Erythroblast (primary cell): ENCODE measurements at places on chromosomes 4 and X.
A peak's percentile ranks its signal among the peaks of the same experiment; 100 is the strongest.

GRCh38 chrX:118694638-118695037 is 32.8 kb upstream of the IL13RA1 start:
- DNase-seq, result no peak

DNA sequence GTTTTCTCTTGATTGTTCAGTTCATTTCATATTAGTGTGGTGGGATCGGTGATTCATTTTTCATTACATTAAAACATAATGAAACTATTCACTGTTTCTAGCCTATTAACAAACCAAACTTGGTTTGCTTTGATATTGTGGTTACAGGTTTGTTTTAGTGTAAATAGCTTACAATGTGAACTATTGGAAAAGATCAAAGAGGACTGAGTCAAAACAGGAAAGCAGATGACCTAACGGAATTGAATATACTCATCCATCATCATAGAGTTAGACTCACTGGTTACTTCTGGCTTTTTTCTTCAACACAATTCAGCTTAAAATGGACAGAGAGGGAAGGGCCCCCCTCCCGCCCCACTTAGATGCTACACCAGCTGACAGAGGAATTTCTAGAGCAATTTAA is 616.2 kb upstream of the AADAT start:
- DNase-seq, result no peak

- DNase-seq, result no peak
Measured at GRCh38 chr4:185171373-185172071, 28.5 kb downstream of the SLC25A4 start.

DNA sequence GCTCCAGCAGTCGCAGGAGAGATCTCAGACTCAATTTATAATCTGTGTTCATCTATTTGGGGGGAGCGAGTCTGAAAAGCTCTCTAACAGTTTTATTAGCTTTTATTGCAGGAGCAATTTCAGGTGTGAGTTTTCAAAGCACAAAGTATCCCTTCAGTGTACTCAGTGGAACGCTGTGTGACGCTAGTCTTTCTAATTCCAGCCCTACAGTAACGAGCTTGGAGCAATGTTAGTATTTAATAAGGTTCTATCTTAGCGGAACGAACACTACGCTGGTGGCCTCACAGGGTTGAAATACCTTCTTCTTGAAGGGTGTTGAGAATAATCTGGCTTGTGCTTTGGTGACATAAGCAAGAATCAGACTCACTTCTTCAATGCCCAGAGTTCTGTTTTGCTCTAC is 8.4 kb downstream of the HS3ST1 start:
- no peak for DNase-seq

GRCh38 chr4:7402526-7402925 is 32.2 kb downstream of the PSAPL1 start:
- no peak for DNase-seq

DNA sequence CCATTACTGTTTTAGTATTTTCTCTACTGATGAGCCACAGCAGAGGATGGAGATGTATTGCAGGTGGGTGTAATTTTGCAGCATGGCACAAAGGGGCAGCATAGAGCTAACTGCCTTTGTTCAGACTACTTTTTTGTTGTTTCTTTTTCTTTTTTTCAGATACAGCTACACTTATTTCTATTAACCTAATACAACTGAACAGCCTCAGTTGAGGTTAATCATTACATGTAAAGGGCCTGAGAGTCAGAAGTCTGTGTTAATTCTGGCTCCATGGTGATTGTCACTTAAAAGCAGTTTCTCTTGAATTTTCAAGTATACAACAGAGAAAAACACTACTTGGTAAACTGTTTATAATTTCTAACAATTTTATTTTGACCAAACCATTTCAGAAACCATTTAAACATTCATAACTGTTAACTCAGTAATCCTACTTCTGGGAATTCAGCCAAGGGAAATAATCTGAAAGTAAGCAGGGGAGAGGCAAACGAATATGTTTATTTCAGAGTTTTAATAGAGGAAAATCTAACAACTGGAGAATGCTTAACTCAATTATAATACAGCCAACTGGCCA is 13.9 kb upstream of the PPEF2 start:
- peak; percentile 53 for DNase-seq

GRCh38 chrX:13855689-13856450 is 39.0 kb upstream of the GPM6B start:
- no peak for DNase-seq

- no peak for DNase-seq
Measured at GRCh38 chr4:102578270-102578669, 77.1 kb downstream of the NFKB1 start.

- peak; percentile 35 for DNase-seq
Measured at GRCh38 chr4:121776610-121777401, 11.8 kb upstream of the SMIM43 start.

DNA sequence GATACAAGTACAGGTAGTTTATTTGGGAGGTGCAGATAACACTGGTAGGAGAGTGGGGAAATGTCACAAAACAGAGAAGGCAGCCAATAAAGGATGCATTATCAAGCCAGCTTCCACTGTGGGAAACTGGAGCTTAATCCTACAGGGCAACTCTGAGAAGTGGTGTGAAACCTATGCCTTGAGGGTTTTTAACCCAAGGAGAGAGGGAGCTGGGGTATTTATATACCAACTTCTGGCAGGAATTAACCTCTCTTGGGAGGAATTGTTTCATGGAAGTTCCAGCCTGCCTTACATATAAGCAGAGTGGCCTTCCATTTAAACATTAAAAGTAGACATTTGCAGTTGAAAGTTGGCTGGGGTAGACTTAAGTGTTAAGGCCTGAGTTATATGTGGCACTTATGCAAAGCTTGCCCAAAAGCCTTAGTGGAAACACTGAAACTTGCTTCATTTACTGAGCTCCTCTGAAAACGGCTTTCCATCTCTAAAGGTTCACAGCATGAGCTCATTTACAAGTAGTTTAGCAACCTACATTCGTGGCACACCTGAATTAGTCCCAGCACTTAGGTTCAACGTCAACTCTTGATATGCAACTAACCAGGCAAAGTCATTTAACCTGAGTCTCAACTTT is 19.2 kb downstream of the MAGEB17 start:
- DNase-seq, result no peak

DNA sequence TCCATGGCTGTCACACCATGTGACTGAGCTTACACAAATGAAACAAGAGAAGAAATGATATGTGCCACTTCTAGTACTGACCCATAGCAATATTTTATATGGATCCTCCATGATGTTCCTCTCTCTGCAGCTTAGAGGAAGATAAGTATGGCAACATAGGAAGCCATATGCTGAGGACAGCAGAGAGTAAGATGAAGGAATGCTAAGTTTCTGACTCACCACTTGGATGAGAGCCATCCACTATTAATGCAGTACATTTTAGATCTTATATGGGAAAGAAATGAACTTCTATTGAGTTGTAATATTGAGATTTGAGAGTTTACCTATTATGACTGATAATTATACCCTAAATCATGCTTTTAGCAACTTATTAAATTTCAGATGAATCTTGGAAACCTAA is 386.9 kb upstream of the MAOA start:
- no peak for DNase-seq

DNA sequence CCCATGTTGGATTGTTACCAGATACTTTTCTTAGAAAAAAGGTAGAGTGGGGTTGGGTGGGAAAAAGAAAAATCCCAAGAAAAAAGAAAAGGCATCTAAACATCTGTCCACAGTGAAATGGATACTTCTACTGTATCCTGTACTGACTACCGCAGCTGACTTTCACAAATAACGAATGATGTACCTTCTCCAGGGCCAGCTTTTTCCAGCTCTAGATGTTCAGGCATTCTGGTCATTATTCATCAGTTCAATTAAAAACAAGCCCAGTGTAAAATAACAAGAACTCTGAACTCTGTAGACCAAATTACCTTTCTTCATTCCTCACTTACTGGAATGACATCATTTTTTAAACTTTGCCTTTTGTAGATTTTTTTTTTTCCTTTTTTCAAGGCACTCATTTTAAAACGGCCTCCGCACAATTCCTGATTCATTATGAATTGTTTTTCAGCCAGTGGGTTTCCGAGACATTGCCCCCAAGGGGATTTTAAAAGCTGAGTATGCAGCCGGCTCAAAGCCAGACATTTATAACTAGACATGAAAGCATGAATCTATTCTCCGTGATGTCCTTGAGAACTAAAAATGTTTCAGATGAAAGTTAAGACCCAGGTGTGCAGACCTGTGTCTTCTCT is 113.5 kb downstream of the PRKX start:
- no peak for DNase-seq

DNA sequence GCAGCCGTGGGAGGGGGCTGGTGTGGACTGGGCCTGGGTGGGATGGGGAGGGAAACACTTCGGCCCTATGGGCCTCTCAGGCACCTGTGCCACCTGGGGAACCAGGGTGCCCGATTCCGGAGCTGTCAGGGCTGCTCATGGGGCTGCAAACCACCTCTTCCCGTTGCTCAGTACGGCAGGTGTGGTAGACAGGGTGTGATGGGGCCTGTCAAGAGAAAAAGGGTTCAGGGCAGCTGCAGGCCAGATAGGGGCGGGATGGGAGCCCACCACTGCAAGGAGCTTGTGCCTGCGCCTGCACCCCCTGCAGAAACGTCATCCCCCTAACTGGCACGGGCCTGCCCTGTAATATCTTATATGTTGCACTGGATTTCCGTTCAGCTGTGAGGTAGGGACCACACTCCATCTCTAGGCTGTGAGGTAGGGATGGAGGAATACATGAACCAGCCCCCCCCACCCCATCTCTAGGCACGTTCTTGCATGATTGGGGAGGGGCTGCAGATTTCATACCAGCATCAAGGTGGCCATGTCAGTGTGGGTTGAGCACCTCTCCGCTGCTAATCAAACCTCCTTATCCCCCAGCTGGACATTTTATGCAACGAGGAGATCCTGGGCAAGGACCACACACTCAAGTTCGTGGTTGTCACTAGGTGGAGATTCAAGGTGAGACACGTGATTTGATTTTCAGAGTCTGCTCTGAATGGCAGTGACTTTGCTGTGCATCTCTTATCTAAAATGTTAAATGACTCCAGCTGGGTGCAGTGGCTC is 59.0 kb downstream of the PCGF3 start:
- no peak for DNase-seq

DNA sequence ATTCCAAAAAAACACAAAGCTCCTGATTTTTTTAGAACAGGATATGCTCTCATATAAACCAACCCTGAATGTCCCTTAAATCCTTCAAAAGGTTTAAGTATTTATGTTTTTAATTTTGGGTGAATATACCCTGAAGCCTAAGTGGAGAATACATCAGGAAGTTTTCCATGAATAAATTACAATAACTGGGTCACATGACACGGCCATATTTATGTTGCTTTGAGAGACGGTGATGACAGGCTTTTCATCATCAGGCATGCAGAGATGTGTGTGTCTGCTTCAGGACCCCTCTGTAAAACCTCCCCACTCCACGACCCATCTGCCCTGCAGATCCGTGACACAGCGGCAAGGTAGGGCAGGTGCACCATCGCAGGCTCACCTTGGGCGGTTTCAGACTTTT is 60.3 kb upstream of the C4orf50 start:
- no peak for DNase-seq

DNA sequence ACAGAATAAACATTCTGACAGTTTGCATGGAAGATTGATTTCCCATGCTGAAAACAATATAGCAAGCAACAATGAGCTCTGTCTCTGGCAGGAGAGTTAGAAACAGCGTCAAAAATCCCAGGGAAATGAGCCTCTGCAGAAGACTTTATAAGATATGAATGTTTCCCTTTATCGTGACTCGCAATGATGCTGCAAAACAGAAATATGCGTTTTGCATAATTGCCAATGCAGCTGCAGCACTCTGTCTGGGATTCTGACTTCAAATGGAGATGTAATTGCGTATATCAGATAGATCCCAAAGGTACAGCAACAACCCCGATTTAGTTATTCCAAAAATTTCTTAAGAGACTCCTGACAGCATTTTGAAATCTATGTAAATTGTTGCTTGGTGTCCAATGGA is 702.4 kb upstream of the EPHA5 start:
- no peak for DNase-seq

DNA sequence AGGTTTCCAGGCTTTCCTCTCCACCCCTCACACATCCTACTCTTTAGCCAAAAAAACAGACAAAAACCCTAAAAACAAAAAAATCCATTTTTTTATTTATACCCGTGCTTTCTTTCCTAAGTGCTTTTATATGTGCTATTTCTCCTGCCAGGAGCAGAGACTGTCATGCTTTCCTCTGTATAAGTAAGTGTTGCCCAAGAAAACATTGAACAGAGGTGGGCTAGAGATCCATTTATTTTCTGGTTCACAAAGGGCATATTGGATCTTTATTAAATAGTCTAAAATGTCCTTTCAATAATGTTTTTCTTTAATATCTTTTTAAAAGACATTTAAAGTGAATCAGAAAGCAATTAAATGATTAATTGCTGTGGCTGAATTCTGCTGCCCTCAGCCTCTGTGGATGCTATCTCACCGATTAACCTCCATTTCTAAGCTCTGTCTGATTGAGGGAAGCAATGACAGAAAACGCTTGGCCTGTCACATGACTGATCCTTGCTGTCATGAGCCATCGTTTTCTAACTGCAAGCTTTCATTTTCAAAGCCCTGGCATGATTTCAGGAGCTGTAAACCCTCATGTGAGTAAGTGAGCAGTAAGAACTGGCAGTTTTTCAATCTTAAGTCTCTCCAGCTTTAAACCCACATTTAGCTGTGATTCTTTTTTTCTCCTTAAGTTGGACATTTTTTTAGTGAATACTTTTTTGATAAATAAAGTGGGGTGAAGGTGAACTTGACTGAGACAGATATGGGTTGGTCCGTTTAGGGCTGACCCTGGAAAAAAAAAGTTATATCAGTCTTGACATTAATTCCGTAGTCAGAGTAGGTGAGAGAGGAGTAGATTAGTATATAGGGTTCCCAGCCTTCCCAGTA is 180.7 kb upstream of the PGRMC2 start:
- DNase-seq, result peak; percentile 83

DNA sequence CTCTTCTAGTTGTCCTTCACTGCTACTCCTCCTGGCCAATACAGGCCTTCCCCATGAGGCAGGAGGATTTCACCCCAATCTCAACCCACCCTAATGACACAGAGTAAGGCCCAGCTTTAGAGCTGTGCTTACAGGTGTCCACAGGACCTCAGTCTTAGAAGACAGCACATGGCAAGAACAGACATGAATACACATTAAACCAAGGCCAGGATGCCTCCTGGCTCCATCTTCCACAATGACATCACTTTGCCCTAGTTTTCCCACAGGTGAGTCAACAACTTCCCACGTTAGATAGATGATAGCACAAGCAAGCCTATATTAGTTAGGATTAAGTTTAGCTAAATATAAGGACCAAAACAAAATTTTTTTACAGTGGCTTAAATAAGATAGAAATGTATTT is 63.8 kb upstream of the NOCT start:
- no peak for DNase-seq

DNA sequence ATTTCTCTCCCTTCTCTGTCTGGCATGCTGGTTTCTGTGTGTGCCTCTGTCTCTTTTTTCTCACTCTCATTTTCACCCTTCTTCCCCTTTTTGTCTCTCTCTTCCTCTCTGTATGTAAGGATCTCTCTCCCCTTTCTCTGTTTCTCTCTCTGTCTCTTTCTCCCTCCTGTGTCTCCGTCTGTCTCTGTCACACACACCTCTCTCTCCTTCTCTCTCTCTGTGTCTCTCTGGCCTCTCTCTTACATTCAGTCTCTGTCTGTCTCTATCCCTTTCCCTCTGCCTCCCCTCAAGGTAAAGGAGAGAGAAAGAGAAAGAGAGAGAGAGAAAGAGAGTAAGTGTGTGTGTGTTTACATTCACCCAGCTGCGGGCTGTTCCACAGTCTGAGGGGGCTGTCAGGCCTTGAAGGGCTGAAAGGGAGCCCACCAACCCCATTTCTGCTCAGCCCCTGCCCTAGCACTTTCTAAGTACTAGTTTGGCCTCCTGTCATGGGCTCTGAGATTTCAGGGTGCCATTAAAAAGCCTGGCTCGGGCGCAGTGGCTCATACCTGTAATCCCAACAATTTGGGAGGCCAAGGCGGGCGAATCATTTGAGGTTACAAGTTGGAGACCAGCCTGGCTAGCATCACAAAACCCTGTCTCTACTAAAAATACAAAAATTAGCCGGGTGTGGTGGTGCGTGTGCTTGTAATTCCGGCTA is 9.6 kb upstream of the TSPYL2 start:
- no peak for DNase-seq
